ENCODE measurements at places on chromosomes 16 and 17.

- no peak for DNase-seq
Measured at GRCh38 chr16:67481561-67482232, 740 bp upstream of the ATP6V0D1 start.

- DNase-seq = peak; percentile 21
Measured at GRCh38 chr17:2853283-2854142, 57.3 kb downstream of the RAP1GAP2 start.

DNA sequence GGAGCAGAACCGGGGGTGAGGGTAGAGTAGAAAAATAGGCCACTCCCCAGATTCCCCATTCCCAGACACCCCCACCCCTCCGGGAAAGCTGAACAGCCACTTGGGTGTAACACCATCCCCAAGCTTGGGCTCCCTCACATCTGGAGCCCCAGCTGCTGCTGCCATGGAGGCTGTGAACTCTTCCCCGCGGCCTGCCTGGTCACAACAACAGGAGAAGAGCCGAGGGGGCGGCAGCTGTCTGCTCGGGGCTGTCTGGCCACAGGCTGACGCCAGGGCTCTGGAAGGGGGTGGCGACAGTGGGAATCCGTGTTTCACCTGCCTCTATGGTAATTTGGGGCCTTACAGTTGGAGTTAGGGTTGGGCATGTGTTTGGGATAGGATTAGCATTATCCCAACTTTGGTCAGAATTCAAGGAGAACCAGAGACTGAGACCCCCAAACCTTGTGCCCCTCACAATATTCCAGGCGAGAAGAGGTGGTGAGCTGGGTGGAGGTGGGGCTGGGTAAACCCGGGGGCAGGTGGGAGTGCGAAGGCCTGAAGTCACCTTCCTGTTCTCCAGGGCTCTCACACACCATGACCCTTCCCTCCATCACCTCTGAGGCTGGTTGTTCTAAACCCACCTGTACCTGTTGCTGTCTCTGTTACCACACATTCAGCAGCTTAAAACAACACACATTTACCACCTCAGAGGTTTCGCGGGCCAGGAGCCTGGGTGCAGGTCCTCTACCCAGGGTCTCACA, 29.7 kb upstream of the NXPH3 start:
- DNase-seq = no peak

GRCh38 chr17:7922845-7923628, 6.6 kb downstream of the KCNAB3 start:
- DNase-seq = peak; percentile 61

GRCh38 chr17:75124041-75124818, 7.3 kb downstream of the NT5C start:
- no peak for DNase-seq

GRCh38 chr16:6284731-6285130, 1047.9 kb upstream of the RBFOX1 start:
- DNase-seq = no peak

DNA sequence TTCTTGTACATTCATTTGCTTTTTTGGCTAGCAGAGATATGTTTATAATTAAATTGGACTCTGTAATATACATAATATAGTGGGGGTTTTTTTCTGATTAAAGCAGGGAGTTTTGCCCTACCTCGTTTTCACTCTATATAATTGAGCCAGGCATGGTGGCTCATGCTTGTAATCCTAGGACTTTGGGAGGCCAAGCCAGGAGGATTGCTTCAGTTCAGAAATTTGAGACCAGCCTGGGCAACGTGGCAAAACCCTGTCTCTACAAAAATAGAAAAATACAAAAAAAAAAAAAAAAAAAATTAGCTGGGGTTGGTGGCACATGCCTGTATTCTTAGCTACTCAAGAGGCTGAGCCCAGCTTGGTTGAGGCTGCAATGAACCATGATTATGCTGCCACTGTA, 42.2 kb downstream of the PAFAH1B1 start:
- DNase-seq = no peak
